ENCODE measurements at places on chromosomes 1 and 21.
A peak's percentile ranks its signal among the peaks of the same experiment; 100 is the strongest.

DNA sequence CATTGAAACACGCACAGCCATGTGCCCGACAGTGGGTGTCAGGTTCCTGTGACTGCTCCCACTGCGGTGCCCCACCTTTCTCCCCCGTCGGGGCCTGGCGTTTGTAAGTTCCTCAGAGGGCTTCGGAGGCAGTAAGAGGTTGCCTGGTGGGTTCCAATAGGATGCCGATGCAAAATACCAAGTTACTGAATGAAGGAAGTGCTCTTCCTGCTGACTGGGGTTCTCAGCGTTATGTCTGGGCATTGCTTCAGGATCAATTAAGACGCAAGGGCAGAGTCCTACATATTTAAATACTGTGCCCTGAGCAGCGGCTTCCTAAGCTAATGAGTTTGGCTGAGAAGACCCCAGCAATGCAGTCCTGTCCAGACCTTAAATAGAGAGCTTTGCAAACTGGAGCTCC lies 28.9 kb upstream of the DNAJC11 start:
- peak; percentile 51 for DNase-seq

DNA sequence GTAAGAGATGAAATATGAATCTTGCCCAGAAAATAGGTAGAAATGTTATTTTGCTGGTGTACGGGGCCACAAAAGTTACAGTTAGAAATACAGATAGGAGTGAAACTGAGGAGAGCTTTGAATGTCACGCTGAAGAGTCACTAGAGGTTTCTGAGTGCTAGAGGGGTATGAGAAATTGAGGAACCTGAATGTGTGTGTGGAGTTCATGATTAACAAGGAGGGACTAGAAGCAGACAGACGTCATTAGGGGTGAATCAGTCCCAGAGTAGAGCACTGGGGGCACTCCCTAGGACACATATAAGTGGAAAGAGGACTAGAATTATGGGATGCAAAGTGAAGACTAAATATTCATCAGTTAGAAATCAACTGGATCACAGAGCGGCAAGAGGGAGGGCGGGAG lies 188.9 kb upstream of the MAP1LC3C start:
- DNase-seq: no peak

GRCh38 chr21:34499116-34499515 lies 12.9 kb downstream of the KCNE1 start:
- DNase-seq: no peak

GRCh38 chr21:34890724-34891612 lies 158.1 kb downstream of the RUNX1 start:
- DNase-seq: peak; percentile 75

DNA sequence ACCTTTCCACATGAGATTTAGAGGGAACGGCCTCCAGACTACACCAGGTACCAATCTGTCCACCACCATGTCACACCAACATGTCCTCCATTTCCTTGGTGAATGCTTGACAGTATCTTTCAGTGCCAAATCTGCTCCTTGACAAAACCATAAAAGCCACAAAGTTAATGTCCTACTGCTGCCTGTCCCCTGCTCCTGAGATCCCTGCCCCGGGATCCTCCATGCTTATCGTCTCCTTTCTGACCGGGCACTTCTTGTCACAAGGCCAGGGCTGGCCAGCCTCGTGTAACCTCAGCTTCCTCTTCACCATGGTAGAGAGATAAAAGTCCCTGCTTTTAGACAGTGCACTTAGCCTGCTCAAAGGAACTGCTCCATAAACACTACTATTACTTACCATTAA lies 136.2 kb downstream of the NAV1 start:
- DNase-seq: no peak

DNA sequence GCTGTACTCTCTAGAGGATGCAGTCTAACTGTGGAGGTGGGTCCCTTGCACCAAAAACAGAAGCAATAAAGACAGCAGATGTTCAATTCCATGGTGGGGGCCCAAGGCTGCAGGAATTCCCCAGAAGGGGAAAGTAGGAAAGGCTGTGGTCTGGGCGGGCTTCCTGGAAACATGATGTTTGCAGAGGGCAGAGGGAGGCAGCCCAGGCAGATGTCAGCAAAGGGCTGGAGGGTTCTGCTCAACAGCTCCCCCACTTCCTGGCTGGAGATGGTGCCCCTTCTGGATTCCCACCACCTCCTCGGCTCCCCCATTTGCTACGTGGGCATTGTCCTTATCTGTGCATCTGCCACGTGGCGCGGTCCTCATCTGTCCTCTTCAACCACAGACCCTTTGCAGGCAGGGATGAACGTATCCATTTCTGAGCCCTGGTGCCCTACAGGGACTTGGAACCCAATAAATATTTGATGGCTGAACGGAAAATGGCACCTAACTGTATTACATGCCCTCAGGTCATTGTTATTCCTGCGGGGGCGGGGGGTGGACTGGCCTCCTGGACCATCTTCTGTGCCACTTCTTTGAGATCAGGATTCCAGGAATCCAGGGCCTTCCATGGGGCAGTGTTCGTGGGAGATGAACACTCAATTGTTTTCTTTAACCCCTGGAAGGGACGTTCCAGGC lies 8.4 kb upstream of the GUCA2B start:
- no peak for DNase-seq

DNA sequence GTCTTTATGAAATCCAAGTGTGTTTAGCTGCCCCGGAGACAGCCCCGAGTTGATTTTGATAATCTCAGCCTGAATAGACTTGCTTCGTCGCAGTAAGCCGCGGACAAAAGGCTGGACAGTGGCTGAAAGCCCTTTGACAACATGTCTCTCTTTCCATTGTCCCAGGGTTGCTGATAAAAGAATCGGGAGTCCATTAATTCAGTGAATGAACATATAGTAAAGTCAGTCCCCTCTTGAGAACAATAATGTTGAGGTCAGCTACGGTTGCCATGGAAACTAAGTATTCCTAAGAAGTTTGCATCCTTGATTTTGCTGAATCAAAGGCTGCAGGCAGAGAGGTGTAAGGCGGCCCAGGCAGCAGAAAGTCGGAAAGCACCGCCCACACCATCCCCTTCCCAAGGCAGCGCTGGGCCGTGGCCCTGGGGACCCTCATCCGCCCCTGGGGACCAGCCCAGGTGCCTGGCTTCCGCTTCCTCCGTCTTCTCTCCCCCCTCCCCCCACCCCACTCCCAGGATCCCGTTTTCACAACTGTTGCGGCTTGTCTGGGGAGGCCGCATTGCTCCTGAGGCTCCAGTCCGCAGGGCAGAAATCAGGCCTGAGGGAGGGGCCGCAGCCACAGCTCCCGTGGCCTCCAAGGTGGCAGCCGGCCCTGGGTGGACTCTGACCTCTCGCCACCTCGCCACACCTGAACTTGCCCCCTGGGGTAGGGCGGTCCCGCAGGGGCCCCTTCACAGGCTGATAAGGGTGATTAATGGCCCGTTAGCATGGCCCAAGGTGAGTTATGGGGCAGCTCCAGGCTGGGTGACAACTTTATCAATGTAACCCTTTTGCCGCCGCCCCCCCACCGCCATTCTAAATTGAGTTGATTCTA lies 180.9 kb downstream of the PRDM16 start:
- peak; percentile 31 for DNase-seq
